HS-27A (cell line): ENCODE measurements at places on chromosomes 5 and 9.

- DNase-seq = no peak
Measured at GRCh38 chr9:27679338-27679737, 106.1 kb upstream of the C9orf72 start.

DNA sequence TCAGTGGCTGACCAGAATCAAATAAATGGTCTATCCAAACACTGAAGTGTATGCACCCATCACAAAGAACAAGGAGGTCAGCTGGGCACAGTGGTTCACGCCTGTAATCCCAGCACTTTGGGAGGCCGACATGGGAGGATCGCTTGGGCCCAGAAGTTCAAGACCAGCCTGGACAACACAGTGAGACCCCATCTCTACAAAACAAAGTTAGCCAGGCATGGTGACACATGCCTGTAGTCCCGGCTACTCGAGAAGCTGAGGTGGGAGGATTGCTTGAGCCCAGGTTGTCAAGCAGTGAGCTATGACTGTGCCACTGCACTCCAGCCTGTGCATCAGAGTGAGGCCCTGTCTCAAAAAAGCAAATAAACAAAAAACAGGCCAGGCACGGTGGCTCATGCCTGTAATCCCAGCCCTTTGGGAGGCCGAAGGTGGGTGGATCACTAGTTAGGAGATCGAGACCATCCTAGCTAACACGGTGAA lies 40.5 kb downstream of the SEMA4D start:
- DNase-seq = no peak

GRCh38 chr9:91360551-91361290 lies 997 bp downstream of the AUH start:
- DNase-seq = no peak

DNA sequence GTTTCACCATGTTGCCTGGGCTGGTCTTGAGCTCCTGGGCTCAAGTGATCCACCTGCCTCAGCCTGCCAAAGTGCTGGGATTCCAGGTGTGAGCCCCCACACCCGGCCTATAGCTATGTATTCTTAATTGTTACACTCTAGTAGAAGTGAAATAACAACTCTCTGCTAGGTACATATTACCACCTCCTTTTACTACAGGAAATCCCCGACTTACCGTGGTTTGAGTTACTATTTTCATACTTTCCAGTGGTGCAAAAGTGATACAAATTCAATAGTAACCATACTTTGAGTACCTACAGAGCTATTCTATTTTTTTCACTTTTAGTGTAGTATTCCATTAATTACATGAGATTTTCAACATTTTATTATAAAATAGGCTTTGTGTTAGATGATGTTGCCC lies 719 bp downstream of the ARL14EPL start:
- DNase-seq = no peak

- DNase-seq = no peak
Measured at GRCh38 chr9:96478829-96479371, 28.9 kb downstream of the HABP4 start.

DNA sequence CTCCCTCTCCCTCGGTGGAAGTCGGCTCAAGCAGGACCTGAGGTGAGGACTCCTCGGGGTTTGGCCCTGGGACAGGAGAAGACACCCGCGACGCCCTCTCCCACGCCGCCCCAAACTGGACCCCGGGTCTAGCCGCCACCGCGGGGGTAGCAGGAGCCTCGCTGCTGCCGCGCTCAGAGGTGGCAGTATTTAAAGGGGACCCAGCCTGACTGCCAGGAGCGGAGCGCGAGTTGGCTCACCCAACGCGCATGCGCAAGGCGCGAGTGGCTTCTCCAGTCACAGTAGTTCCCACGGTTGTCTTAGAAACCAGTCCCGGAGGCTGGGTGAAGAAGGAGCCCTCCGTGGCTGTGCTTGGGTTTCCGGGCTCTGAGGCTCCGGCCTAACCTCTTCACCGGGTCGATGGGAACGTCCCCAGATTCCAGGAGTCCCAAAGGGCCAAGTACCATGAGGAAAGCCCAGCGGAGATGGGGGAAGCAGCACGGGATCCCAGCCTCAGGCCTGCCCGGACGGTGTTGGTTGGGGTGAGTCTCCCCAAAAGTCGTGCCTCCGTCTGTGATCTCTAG lies 477.8 kb downstream of the SPATA31A7 start:
- no peak for DNase-seq

DNA sequence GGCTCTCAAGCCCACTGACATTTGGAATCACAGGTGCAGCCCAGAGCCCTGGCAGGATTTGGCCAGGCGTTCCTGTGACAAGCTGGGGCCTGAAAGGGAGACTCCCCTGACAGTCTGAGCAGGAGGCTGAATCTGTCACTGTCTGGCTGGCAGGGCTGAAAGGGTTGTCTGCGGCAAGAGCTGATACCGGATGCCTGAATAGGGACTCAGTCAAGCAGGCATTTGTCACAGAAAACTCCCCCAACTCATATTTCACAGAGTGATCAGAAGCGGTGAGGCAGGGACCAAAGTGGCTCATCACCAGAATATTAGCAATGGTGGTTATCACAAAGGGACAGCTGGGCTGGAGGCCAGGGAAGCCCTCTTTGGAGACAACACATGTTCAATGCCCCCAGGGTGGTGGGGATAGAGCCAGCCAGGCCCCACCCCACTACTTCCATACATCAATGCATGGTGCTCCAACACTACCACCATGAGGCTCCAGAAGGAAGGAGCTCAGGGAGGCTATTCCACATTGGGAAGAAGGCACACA lies 295.5 kb downstream of the DTWD2 start:
- DNase-seq = no peak

DNA sequence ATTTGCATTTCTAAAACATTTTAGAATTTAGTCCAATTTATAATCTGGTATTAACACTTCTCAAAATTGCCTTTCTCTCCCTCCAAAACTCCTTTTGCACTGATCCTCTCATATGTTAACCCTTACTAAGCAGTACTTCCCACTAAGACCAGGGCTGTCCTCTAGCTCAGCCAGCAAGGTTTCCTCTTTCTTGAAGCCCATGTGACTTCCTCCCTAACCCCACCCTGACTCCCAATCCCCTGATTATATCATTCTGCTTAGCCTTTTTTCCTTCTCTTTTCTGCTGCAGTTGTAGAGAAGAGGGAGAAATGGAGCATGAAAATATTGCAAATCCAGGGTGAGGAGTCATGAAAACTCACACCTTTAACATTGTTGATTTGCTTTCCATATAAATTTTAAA lies 241.7 kb downstream of the MCTP1 start:
- DNase-seq = no peak

- no peak for DNase-seq
Measured at GRCh38 chr9:89811886-89812450, 207.2 kb downstream of the GADD45G start.

DNA sequence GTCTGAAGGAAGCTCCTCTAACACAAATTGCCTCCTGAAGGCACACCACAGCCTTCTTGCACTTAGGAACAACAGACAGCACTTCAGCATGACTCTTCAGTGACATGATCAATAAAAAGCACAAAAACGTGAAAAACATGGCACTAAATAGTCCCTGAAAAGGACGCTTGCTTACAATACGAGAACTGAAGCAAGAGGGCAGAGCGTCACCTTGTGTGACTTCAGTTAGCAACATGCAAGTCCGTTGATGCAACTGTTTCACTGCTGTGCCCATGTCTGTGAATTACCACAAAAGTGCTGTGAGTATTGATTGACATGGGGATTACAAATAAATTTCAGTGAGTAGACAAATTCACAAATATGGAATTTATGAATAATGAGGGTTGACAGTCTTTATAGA lies 219.9 kb upstream of the GAS1 start:
- DNase-seq = no peak

- no peak for DNase-seq
Measured at GRCh38 chr9:33881635-33882034, 64.7 kb downstream of the UBE2R2 start.

DNA sequence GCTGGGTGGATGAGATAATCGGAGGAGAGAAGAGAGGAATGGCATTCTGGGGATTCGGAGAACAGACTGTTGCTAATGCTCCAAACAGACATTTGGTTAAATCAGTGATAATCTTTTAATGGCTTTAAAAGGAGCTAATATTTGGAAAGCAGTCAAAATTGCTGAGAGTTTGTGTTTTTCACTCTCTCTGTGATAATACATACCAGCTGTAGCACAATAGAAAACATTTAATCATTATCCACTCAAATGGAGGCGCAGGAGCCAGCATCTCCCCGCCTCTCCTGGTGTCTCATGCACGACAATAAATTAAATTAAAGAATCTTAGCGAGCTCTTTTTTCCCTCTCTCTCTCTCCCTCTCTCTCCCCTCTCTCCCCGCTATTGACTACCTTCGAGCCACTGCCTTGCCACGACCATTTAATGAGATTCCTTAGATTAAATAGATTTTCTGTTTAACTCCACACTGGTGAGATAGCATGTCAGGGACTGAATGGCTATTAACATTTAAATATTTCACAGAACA lies 268.6 kb upstream of the MVB12B start:
- DNase-seq = no peak

DNA sequence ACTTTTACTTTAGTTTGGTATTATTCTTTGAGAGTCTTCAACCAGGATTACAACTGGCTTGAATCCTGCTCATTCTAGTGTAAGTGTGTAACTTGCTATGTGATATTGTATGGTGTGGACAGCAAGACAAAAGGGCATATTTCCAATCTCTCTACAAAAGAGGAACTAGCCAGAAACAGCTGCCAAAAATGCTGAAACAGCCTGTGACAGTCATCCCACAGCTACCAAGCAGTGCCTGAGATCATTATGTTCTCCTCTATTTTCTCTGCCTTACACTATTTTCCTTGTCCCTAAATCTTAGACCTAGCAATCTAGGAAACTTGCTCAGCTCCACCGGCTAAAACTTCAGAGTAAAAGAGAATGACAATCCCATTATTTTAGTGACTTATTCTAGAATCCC lies 42.8 kb downstream of the WDR41 start:
- DNase-seq = no peak

DNA sequence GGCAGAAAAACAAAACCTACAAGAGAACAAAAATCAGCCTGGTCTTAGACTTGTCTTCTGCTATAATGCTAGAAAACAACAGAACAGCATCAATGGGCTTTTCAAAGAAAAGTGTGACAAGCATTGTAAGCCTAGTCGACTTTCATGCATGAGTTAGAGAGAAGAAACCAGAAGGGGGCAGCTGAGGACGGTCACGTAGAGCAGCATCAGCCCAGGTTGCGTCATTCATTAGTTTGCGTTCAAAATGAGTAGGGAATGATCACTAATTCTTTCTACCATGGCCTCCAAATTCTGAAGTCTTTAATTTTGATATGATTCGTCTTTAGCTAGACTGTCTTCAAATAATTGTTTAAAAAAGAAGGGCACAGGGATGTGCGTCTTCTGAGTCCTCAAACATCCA lies 4.7 kb upstream of the ISCA1 start:
- no peak for DNase-seq

DNA sequence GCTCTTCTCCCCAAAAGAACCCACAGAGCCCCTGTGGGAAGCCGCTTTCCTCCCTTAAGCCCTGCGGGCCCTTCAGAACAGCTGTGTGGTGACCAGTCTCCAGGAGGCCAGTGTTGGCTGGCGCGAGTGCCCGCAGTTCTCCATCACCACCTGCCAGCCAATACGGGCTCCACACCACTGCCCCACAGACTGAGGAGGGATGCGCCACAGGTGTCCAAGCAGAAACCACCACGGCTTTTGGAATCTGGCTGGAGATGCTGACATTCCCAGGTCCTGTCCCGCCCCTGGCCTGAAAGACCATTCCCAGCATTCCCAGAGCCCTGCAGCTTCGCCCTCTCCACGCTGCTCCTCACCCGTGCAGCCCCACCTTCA lies 12.8 kb downstream of the CCNI2 start:
- DNase-seq = no peak

DNA sequence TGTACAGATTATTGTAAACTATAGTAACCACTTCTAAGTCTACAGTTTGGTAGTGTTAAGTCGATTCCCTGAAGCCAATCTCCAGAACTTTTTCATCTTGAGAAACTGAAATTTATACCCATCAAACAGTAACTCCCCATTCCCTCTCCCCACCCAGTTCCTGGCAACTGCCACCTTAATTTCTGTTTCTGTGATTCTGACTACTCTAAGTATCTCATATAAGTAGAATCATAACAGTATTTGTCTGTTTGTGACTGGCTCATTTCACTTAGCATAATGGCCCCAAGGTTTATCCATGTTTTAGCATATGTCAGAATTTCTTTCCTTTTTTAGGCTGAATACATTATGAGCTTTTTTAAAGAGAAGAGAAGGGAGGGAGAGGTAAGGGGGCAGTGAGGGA lies 61.4 kb downstream of the SPOCK1 start:
- no peak for DNase-seq

- DNase-seq = peak; percentile 51
Measured at GRCh38 chr9:114487607-114488300, 17.5 kb downstream of the WHRN start.

DNA sequence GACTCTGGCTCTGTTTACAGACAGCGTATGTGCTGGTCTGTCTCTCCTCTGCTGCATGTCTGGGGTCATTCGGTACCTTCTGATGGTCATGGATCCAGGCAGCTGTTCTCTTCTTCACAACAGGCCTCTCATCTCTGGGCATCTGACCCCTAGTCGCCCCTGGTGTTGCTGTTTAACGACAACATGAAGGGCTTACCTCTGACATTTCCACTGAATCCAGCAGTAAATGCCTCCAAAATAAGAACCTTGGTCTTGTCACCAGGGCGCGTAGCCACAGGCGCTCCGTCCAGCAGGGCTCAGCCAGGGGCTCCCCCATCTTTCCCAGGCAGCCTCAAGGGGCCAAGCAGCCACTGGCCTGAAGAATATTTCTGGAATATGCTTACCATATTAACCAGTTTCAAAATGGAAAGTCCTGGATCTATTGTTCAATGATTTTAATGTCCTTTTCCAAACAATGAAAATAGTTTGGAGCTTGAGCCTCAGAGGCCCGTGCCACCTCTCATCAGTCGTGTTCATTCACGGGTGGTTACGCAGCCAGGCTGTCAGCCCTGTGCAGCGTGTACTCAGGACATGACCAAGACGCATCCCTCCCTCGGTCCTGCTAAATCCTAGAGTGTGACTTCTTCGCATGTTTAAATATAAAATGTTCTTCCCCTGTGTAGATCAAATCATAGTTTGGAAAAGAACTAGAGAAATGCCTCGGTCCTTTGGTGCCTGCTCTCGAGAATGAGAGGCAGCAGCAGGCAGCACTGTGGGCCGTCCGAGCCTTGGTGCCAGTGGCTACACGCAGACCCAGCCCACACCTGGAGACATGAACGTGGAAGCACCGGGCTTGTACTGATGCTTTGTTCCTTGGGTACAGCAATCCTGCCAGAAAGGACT lies 30.1 kb upstream of the LRRC14B start:
- DNase-seq = no peak

DNA sequence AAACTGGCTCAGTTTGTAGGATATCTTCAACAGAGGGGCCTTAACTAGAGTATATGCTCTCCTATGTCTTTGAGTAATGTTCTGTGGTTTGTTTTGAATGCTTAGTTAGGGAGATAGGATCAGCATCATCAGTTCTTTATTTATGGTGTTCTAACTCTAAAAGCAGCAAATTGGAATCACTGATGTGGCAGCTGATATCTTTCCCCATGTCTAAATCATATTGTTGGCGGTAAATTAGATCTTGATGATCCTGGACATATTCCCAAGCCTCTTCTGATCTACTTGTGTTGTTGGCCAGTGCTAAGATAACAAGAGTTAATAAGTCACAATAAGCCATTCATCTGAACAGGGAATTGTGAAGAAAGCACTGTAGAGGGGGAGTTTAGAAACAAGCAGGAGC lies 332.4 kb upstream of the DAB2 start:
- DNase-seq = no peak

GRCh38 chr5:56616454-56617160 lies 198.7 kb upstream of the MAP3K1 start:
- no peak for DNase-seq
